ENCODE measurements at places on chromosomes 16 and 17.

- no peak for DNase-seq
Measured at GRCh38 chr17:4005296-4006164, 41.3 kb upstream of the ATP2A3 start.

DNA sequence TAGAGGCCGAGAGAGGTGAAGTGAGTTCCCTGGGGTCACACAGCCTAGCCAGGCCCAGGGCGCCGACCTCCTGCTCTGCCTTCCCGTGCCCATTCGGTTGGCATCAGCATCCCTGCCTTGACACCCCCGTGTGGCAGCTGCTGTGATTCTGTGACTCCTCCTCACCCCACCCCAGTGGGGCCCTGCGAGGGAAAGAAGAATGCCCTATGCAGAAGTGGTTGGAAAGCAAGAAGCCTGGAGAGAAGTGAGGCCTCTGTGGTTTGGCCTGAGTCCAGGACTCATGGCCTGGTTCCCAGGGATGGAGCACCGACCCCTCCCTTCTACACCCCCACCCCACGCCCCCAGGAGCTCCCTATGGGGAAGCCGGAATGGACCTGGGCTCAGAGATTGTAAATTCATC lies 296.2 kb downstream of the SEC14L1 start:
- no peak for DNase-seq

DNA sequence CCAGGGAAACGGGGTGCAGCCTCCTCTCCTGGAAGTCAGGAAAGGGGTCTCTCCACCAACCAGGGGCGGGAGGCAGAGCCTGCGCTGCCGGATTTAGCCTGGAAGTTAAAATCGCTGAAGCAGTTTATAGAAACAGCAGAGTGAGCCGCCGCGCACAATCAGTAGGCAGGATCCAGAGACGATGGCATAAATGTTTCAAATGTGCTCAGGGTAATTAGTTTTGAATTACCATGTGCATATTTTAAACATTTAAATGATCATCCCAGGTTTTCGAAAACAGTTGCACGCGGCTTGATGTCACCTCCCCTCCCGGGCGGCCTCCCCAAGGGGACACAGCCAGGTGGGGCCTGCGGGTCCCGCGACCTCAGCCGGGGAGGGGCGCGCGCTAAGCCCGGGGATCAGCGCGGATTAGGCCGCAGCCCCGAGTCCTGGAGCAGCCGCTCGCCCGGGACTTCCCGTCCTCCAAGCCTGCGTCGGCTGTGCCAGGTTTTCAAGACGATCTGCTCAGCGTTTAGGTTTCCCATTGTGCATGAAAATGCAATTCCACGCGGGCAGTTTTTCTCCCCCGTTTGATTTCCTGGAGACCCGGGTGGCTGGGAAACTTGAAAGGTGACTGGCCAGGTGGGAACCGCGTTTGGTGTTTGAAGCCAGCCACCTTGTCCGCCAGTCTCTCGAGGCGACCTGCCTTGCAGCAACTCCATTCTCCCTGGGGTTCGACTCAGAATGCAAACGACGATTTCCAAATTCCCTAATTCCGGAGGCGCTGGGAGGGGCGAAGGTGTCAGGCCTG lies 78.3 kb downstream of the RPA1 start:
- peak; percentile 49 for DNase-seq

- DNase-seq: no peak
Measured at GRCh38 chr17:74599023-74599399, 6.9 kb upstream of the CD300LD start.

GRCh38 chr17:14605267-14605599 lies 304.4 kb downstream of the HS3ST3B1 start:
- DNase-seq: no peak

DNA sequence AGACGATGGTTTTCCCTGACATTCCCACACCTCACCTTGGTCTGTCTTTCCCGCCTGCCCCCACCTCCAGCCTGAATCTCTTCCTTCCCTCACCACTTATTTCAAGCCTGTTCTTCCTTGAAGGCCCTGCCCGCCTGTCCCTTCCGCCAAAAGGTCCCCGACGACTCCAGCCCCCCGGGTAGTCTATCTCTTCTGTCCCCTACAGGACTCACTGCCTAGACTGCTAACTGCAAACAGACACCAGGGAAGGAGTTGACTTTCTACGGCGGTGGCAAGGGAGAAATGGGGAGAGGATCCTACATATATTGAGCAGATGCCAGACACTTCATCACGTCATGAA lies 53.7 kb downstream of the NT5M start:
- no peak for DNase-seq

DNA sequence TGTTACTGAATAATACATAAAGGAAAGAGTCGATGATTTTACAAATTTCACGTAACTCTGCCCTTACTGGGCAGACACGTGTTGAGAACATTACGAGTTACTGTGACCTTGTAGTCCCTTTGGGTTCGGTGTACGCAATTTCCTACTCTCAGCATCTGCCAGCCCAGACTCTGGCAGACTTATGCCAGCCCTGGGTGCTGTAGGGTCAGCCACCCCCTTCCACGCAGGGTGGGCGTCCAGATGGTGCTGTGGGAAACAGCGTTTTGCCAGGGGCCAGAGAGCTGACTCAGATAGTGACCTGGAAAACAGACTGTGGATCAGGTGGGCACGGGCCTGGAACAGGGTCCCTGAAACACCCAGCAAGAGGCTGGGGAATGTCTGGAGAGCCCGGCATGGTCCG lies 148.9 kb downstream of the RPTOR start:
- no peak for DNase-seq

DNA sequence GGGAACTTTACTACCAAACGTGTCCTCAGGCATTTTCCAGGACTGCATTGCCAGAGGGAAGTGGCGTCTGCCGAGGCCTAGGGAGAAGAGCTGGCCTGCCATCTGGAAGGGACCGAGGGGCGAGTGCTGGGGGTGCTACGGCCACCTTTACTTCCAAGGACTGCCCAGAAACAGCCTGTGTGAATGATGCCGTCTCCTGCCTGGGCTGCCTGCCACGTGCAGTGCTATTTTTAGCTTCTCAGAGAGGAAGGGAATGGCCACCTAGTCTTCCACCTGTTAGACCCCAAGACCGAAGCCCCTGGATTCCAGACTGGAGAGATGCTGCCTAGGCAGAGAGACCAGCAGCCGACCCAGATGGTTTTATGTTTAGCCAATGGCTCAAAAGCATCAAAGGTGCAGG lies 57.2 kb downstream of the VAC14 start:
- DNase-seq: peak; percentile 69

- no peak for DNase-seq
Measured at GRCh38 chr17:59766491-59766890, 59.0 kb downstream of the VMP1 start.

- no peak for DNase-seq
Measured at GRCh38 chr16:66522816-66523590, 26.9 kb downstream of the TK2 start.

DNA sequence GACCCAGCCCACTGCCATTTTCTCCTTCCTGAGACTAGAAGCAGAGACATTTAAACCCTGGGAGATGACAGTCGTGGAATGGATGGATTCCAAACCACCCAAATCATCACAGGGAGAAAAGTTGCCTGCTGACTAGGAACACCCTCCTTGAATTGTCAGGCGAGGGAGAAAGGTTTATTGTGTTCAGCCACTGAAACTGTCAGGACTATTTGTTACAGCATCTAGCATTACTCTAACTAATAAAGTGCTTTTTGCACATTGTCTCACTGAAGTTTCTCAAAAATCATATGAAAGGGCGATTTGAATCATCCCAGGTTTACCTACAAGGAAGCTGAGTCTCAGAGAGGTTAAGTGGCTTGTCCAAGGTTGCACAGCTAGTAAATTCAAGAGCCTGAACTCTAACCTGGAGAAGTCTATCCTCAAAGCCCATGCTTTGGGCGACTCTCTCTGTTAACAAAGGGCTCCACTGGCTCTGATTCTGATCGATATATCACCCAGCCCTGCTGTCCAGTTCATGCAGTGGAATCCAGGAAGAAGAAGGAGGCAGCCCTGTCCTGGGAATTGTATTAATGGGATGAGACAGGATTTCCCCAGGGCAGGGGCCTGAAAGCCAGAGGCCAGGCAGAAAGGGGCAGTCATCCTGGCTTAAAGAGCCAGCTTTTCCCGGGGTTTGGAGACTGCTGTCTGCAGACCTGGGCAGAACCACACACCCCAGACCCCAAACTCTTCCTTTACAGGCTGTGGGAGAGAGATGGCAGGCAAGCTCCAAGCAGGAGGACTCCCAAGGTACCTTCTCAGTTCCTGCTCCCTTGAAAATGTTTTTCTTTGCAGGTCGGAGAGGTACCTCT lies 37.5 kb downstream of the IRX3 start:
- DNase-seq: no peak

DNA sequence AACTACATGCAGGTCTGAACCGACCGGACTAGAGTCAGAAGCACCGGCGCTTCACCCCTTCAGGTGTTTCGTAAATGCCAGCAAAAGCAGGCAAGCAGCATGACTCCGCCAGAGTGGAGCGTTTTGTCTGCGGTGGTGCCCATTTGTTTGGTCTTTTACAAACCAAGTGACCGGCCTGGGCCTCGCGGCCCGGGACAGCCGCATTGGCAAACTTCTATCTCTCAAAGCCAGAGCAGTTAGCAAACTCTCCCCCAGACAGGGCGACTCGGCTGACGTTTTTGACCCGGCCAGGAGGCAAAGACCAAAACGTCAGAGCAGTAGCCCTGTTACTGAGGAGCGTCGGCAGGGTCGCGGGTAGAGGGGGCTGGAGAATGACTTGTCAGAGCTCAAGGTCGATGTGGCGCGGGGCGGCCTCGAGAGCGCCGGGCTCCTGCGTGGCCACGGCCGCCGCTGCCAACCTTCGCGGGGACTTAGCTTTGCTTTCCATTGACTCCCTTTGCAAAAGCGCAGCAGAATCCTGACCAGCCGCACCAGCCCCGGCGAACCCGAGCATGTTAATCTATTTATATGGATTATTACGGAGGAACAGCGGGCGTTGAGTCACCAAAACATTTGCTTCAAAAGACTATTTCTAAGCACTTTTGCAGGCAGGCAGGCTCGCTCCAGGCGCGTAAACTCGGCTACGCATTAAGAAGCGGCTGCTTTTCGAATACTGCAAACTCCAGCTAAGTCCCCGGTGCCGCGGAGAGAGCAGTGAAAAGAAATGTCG lies 763 bp upstream of the SOX9 start:
- DNase-seq: no peak

DNA sequence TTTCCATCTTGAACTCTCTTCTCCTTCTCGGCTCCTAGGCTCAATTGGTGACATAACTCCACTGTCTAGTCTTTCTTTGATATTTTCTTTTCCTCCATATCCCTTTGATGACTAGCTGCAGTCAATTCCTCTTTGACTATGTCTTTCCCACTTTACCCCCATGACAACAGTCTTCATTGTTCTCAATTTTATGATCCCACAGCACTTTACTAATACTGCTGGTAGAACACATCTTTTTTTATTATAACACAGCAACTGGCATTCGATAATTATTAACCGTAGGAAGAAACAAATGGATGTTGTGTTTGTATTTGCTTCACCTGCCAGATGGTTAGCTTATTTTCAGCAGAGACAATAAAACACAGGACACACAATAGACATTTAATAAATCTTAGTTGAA lies 1.3 kb downstream of the KRTAP3-3 start:
- DNase-seq: no peak

DNA sequence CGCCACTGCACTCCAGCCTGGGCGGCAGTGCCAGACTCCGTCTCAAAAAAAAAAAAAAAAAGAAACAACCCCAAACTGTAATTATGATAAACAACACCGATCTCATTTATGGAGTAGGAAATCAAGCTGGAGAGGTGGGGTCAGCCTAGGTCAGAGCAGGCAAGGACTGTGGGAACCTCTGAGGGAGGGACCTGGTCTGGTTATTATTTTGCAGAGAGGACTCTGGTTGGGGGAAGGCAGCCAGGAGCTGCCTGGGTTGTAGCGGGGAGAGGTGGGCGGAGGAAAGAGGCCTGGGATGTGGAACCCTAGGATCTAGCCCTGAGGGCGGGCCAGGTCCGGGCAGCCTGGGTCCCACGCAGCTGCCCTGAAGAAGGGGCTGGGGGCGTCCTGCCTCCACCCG lies 10.9 kb upstream of the HS3ST6 start:
- peak; percentile 27 for DNase-seq

- no peak for DNase-seq
Measured at GRCh38 chr16:24845726-24846547, at the start of gene SLC5A11. TSS of gene SLC5A11 (plus strand) at chr16:24845963. CDS start at chr16:24858644, 12,681 bp downstream.

DNA sequence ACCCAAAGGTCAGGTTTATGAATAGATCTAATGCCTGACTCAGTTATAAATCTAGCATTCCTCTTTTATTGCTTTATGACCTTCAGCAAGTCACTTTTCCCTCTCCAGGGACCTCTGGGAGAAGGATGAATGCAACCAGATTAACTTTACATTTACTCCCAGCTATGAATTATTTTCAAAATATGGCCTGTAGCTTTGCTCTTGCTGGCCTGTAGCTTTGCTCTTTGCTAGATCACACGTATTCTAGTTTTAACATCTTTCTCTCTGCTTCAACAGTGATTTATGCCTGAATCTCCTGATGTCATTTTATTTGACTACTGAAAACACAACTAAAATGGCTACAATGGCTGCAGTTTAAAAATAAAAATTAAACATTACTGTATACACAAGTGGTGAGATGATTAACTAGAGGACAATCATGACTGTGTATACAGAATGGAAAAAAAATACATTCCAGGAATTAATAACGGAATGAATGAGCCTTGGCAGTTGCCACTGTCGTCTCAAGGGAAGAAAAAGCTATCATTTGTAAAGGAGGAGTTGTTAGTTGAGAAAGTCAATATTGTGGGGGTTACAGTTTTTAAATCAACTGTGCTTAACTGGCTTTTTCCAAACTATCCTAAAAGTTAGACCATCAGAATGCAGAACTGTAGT lies 434.5 kb upstream of the GOT2 start:
- DNase-seq: no peak

- no peak for DNase-seq
Measured at GRCh38 chr17:76866774-76867577, 1.2 kb upstream of the MGAT5B start.

DNA sequence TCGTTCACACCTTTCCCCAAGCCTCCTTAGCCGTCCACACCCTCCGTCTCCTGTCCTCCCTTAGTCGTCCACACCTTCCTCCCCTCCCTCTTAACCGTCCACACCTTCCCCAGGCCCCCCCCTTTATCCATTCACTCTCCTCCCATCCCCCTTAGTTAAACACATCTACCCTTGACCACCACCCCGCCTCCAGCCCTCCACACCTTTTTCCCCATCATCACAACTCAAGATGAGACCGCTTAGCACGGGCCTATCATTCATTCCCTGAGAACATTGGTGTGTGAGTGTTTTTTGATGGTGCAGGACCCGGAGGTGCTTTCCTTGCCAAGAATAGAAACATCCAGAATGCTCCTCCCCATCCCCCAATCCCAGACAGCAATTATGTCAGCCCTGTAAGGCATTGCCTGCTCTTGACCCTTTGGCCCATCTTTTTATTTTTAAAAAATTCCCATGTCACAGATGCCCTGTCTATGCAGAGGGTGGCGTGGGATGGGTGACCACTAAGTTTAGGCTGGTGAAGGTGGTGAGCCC lies 1.4 kb downstream of the TENT4B start:
- DNase-seq: peak; percentile 28

GRCh38 chr17:77472468-77473310 lies 331.9 kb downstream of the SEC14L1 start:
- no peak for DNase-seq

DNA sequence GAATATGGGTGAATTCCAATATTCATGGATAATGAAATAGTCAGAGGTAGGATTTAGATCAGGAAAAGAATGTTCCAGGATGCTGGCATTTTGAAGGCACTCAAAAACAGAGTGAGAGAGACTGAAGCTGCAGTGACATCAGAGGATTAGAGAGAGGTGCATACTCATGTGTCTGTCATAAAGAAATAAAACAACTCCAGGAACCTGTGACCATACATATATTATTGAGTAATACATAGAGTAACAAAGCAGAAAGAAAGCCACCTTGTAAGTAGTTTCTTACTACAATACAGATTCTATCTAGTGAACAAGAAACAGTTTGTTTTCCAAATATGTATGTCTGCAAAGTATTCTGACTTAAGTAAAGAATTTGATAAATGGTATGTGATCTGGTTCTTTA lies 62.3 kb upstream of the PHOSPHO1 start:
- DNase-seq: no peak
